ENCODE measurements at places on chromosomes 2 and 18.

DNA sequence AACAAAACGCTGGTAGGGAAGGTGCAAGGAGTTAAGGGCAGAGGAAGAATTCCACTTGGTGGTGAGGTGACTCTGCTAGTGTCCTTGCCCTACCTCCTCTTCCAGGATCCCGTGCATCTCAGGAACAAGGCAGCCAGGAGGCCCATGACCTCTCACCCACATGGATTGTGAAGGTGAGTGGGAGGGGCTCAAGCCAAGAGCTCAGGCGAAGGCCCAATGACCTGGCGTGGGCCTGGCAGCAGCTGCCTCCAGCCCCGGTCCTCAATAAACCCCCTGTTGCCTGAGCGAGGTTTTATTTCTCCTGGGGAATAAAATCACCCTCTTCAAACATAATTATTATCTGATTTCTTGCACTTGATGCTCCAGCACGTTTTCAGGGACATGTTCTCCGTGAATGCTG lies 28.2 kb downstream of the LAMA1 start:
- no peak for DNase-seq

- DNase-seq = no peak
These were observed 194.3 kb upstream of the TWIST2 start for GRCh38 chr2:238653431-238654109.

- no peak for DNase-seq
These were observed at the start of gene IL1RL2 for GRCh38 chr2:102186791-102187495. TSS of gene IL1RL2 (plus strand) at chr2:102187023. CDS start at chr2:102187868, 845 bp downstream.

DNA sequence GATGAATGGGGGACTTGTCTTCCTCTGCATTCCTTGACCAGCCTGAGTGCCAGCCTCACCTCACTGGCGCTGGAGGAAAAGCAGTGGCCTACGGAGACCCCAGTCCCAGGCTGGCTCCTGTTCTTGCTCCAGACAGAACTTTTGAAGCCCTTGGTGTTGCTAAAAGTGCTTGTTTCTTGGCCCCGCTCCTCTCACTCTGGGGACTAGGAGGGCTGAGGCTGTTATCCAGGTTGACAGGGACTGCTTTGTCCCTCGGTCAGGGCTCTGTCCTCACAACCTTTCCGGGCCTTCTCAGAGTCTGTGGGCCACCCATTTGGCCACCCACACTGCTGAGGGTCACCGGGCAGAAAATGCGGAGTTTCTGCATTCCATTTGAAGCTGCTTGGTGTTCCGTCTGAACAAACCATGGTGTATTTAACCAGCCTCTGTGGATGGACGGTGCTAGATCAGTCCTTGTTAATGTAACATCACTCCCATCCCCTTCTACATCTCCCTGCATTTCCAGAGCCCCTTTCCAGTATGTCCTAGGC lies 25.6 kb downstream of the B3GNT7 start:
- no peak for DNase-seq

GRCh38 chr2:47300609-47301276 lies 102.2 kb upstream of the MSH2 start:
- no peak for DNase-seq

GRCh38 chr2:27638037-27638637 lies 9.3 kb downstream of the GPN1 start:
- DNase-seq = no peak

GRCh38 chr18:7901657-7902056 lies 334.5 kb downstream of the PTPRM start:
- no peak for DNase-seq

DNA sequence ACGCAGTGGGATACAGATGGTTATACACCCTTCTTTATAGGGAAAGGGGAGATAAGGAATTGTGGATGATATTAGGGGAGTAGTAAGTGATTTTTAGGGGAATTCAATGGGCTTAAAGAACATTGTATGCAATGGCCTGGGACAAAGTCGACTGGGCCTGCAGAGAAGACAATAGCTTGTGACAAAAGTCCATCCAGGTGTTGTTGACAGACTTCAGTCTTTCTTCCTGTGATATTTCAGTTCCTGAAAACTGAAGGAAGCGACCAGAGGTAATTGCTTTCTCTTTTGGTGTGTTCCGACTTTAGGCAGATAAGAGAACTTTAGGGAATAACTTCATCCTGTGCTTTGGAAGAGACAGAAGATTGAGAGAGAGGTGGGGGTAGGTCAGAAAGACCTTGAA lies 83.1 kb upstream of the NEUROD1 start:
- no peak for DNase-seq

DNA sequence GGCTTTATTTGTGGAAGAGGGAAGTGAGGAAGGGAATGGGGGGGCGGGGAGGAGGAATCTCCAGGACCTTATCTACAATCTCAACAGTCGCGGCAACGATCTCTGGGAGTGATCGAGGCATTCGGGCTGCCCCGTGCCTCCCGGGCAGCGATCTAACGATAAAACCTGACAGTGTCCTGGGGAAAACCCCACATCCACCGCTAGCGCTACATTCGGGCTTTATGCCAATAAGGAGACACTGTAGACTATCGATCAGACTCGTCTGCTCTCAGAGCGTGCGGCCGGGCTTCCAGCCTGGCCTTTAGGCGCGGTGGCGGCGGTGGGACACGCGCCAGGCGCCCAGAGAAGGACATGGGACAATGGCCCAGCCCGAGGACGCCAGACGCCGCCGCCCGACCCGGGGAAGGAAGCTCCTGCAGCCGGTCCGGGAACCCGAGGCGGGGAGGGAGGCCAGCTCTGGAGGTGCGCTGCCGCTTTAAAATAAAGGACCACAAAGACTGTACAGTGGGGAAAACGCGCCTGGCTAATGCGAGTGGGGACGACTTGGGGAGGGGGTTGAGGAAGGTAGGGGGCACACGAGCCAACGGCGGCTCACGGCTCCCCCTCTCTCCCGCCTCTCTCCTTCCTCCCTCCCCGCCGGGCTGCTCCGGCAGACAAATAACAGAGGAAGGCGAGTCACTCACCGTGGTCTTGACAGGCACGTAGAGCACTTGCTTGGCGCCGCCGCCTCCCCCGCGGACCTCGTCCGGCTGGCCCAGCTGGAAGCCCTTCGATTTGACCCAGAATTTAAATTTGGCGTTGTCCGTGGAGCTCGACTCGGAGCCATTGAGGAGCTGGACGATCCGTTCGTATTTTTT lies 2.2 kb downstream of the NOL4 start:
- DNase-seq = peak; percentile 16

DNA sequence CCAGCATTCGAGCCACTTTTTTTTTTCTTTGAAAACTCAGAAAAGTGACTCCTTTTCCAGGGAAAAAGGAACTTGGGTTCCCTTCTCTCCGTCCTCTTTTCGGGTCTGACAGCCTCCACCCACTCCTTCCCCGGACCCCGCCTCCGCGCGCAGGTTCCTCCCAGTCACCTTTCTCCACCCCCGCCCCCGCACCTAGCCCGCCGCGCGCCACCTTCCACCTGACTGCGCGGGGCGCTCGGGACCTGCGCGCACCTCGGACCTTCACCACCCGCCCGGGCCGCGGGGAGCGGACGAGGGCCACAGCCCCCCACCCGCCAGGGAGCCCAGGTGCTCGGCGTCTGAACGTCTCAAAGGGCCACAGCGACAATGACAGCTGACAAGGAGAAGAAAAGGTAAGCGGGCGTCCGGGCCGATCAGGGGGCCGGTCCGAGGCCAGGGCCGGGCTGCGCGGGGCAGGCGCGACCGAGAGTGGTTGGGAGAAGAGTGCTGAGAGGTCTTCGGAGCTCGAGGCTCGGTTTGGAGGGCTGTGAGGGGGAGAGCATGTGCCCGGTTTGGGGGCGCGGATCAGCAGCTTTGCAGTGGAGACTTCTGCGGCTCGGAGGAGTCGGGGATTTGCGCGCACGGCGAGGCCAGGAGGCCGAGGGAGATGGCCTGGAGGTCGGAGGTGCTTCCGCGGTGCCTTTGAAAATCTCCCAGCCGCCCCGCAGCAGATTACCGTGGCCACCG lies 502 bp downstream of the EPAS1 start:
- DNase-seq = no peak

DNA sequence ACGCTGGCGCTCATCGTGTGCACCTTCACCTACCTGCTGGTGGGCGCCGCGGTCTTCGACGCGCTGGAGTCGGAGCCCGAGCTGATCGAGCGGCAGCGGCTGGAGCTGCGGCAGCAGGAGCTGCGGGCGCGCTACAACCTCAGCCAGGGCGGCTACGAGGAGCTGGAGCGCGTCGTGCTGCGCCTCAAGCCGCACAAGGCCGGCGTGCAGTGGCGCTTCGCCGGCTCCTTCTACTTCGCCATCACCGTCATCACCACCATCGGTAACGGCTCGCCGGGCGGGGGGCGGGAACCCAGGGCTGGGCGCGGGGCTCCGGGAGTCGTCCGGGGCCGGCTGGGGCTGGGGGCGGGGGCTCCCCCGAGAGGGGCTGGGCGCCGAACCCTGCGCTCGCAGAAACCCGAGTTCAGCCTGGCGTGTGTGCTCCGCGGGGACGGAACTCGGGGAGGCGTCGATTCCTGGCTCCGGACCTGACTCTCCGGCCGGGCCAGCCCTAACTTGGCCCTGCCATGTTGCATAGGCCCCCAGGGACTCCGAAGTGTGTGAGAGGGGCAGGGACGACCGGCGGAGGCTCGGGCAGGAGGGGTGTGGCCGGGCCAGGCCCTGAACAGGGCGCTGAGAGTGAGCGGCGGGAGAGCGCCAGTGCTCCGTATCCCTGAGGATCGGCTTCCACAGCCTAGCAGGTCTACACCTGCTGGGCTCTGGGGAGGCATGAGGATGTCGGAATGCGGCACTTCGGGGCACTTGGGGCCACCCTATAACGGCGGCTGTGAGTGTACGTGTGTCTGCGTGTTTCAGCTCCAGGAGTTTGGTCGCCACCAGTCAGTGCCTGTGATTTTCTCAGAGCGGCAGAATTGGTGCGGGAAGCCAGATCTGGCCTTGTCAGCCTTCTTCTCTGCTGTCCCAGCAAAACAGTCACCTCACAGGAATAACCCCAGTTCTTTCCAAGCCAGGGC lies 651 bp downstream of the KCNK3 start:
- DNase-seq = no peak

GRCh38 chr2:58109481-58109880 lies 62.9 kb downstream of the VRK2 start:
- no peak for DNase-seq

DNA sequence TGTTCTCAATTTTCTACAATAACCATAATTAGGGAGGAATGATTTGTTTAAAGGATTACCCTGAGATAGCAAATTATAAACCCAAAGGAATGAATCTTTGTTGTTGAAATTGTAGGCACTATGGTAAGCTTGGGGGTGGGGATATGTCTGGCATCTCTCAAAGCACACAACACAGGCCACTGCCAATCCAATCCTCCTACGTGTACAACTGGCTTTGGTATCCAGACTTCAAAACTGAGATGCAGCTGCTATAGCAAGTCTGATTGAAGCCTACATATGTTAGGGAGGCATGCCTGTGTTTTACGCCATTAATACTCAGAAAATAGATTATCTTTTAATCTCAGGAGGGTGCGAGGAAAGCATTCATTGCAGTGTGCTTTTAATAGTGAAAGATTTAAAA lies 5.9 kb upstream of the NCOA1 start:
- no peak for DNase-seq

- DNase-seq = no peak
These were observed 134.7 kb upstream of the MGAT5 start for GRCh38 chr2:134119117-134119712.

GRCh38 chr2:159963700-159964099 lies 98.7 kb downstream of the PLA2R1 start:
- no peak for DNase-seq

DNA sequence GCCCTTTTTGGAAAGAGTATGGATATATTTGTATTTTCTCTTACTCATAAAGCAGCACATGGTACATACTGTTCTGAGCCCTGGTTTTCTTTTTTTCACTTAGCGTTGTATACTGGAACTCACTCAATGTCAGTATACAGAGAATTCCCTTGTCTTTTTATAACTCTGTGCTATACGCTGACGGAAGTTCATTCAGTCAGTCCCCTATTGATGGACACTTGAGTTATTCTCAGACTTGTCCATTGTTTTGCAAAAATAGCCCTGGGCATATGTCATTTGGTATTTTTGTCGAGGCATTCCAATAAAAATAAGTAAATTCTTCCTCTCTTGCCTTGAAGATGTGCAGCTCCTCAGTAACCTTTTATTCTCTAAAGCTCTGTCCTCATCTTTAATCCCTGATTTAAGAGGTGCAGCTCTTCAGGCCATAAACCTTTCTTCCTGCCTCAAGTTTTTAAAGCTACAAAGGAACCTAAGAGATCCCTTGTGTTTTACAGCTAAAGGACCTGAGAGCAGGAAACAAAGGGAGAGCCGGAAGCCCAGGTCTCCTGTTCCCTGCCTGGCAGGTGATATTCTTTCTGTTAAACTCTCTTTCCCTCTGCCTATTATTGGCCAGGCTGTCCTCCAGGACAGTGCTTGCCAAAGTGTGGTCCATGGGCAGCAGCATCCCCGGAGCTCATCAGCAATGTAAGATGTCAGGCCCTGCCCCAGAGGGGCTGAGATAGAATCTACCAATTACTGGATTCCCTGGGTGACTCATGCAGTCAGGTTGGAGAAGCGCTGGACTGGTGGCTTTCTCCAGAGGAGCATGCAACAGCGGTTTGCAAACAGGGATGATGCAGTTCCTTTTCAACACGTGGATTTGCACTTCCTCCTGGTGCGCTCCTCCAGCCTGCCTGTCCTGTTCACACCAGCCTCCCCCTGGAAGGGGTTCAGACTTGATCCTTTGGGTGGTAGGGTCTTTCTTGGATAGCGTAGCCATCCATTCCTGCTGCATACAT lies 158.0 kb downstream of the NEDD4L start:
- no peak for DNase-seq

GRCh38 chr2:197973772-197974171 lies 169.4 kb downstream of the PLCL1 start:
- DNase-seq = no peak

DNA sequence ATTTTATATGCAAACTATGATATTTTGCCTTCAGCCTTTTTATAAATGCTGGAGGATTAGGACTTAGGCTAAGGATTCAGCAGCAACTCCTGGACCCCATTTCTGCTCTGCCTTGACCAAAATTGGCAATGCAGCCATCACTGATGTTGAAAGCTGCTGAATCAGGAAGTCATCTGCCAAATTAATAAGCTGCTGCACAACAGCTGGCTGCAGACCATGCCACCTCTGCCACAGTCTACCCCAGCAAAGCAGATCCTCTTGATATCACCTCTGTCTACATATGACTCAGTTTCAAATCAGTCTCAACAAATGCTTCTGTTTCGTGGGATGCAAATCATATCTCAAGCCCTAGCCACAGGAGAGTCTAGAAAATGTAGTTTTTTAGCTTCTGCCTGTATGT lies 7.1 kb upstream of the SOS1 start:
- no peak for DNase-seq

DNA sequence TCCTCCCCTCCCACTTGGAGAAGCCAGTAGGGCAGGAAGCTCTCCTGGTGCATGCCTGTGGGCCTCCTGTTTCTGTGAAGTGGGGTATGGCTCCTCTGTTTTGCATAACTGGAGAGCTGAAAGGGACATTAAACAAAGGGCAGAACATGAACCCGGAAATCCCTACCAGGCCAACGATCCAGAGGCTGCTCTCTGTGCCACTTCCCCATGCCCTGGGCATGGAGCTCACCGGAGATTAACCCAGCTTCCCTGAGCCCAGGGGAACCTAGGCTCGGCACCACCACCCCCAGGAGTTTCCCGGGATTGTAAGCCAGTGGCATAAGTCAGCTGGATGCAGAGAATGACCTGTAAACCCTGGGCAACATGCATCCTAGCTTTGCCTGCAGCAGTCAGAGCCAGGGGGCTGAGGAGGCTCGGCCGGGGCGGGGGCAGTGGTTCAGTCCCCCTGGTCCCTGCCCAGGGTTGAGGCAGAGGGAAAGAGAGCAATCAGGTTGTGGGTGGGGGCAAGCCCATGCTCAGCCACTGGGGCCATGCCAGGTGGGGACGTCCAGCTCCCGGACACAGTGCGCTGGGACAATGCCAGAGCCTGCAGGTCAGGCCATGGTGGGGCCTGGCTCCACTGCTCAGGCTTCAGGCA lies 49.5 kb downstream of the TIMM21 start:
- DNase-seq = no peak
